ENCODE measurements at places on chromosomes 12 and 14. TPM values are rescaled to one million over a fixed set of nuclear protein-coding genes. Genes with fewer than 3 reads are reported as not detected.

Gene CYP27B1
- 1.6 TPM for total RNA-seq

Gene SLC10A1
- total RNA-seq, result not detected

Gene KRT71
- 0.77 TPM for total RNA-seq

Gene SVOP
- total RNA-seq, result 21.6 TPM

Gene TAS2R7
- total RNA-seq, result not detected

Gene DNAJC22
- 1.4 TPM for total RNA-seq

Gene NR1H4
- 0.66 TPM for total RNA-seq

Gene TCL1A
- total RNA-seq, result not detected

Gene TESPA1
- 0.71 TPM for total RNA-seq

Gene OLR1
- 0.60 TPM for total RNA-seq

Gene SERPINA10
- not detected for total RNA-seq

Gene COQ6
- total RNA-seq, result 43.0 TPM

Gene TEX52
- not detected for total RNA-seq

Gene TBC1D30
- total RNA-seq, result 17.1 TPM

Gene LRP1-AS
- total RNA-seq, result 3.4 TPM

Gene C3AR1
- total RNA-seq, result 2.0 TPM

Gene ASCL1
- 42.0 TPM for total RNA-seq

Gene STAC3
- total RNA-seq, result 55.6 TPM

Gene PSEN1
- 67.2 TPM for total RNA-seq

Gene RSRC2
- 138 TPM for total RNA-seq

Gene SLC2A13
- 28.0 TPM for total RNA-seq

Gene RBP5
- total RNA-seq, result 1.4 TPM

Gene SLC22A17
- total RNA-seq, result 65.6 TPM

Gene NPAS3
- total RNA-seq, result 12.0 TPM

Gene OR4K1
- not detected for total RNA-seq

Gene C1S
- 91.4 TPM for total RNA-seq

Gene PRICKLE1
- total RNA-seq, result 21.8 TPM

Gene SOX5
- total RNA-seq, result 72.7 TPM

Gene PRPH
- total RNA-seq, result 18.9 TPM

Gene KRT2
- not detected for total RNA-seq

Gene ZFYVE21
- total RNA-seq, result 93.5 TPM

Gene ACOT6
- not detected for total RNA-seq

Gene C1R
- total RNA-seq, result 94.5 TPM
